GF-D8 (cell line): ENCODE measurements at places on chromosomes 3 and 15.
A peak's percentile ranks its signal among the peaks of the same experiment; 100 is the strongest.

DNA sequence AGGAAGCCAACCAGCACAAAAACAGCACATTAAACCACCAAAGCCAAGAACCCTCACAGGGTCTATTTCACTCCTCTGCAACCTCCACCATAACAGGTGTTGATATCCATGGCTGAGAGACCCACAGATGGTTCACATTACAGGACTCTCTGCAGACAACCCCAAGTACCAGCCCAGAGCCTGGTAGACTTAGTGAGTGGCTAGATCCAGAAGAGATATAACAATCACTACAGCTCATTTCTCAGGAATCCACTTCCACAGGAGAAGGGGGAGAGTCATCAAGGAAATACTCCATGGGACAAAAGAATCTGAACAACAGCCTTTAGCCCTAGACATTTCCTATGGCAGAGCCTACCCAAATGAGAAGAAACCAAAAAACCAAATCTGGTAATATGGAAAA is 168.1 kb upstream of the CD96 start:
- DNase-seq = no peak

DNA sequence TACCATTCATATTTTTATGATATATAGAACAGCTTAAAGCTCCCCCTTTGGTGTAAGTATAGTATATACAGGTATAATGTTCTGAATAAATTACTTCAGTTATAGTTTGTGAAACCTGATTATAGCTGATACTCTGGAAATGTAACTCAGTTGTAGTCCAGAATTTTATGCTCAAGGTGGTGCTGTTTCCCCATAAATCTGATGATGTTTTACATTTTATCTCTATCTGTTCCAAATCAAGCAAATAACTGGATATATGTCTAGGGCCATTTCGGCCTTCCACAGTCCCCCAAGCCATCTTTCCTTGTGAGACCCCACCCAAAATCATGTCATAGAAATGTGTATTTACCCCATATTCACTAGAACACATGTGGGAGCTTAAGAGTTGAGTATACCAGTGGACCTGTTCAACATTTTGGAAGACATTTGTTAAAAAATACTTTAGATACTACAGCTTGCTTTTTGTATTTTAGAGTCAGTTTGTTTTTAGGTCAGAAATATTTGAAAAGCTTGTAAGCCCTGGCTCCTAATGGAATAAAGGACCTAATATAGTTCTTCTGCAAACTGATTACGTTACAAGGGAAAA is 107.1 kb downstream of the ATG7 start:
- peak; percentile 12 for DNase-seq

DNA sequence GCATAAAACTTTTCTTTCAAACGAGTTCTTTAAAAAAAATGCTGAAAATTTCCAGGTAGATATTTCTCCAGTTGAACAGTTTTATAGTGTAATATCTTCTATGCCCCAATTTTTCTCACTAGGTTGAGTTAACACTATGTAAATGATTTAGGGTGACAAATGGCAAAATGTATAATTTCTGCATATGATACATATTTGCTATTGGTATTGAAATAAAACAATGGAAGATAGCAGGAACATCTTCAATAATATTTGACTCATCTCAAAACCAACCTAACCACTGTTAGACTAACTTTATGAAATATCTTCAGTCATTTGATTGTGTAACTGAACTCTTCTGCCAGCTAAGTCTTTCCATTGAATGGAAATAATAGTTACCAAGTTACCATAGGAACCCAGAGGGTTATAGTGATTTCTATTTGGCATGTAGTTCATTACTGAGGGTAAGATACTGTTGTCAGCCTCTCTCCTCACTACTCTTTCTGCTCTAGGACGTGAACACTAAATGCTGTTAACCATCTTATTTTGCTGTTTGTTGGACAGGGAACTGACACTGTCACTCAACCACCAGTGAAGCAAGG is 824.7 kb upstream of the NECTIN3 start:
- no peak for DNase-seq

DNA sequence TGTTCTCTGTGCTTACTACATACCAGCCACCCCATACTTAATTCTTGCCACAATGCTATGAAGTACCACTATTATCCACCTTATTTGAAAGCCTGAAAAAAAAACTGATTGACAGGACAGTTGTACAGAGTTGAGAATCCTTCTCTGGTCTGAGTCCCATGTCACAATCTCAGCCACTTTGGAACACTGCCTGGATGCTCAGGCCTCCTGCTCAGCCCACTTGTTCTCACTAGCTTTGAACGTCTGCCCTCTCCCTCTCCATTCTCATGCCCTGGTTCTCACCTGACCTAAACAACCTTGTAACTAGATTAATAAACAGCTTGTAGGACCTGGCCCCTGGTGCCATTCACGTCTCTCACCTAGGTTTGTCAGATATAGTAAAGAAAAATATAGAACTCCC is 53.9 kb downstream of the TRIM69 start:
- DNase-seq = no peak

DNA sequence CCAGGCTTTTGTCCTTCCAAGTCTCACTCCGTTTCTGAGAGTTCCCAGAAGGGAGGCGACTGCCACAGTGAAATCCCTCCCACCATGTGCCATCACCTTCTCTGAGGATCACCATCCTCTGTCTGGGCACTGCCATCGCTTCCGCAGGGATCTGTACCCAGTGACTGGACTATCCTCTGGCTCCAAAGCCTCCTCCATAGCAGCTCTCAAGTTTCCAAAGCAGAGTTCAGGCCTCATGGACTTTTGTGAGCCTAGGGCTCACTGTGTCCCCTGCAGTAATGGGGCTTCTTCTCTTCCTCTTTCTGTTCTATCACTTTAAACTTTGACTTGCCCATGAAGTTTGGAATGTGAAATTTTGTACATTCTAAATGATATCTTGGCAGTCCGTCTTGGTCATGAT is 63.9 kb downstream of the TIPARP start:
- no peak for DNase-seq

DNA sequence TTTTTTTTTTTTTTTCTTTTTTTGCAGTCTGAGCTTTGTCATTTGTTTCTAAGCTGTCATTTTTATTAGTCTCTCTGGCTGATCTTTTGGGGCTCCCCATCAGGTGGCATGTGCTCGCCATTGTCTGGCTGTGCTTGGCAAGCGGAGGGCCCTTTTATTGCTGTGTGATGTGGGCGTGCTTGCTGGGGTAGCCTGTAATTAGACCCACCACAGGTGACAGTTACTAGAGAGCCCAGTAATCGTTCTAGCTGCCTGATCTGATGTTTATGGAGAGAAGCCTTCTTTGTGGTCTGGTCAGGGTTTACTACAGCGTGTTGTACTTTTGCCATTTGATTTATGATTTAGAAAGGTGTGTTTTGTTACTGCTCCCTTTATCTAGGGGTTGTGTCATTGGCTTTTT is 179.9 kb downstream of the MCTP2 start:
- no peak for DNase-seq

- DNase-seq = no peak
These were observed 580 bp upstream of the FXR1 start for GRCh38 chr3:180911876-180912303.

GRCh38 chr3:31288641-31289100 is 244.1 kb upstream of the STT3B start:
- no peak for DNase-seq
